ENCODE measurements at places on chromosomes 2 and 18. TPM values are rescaled to one million over a fixed set of nuclear protein-coding genes. Genes with fewer than 3 reads are reported as not detected.
A peak's percentile ranks its signal among the peaks of the same experiment; 100 is the strongest.

- no peaks in the 10 kb centered on the region for H3K36me3 ChIP-seq
- H3K4me3 ChIP-seq = no peak overlapping the region
- H3K27ac ChIP-seq = no peak overlapping the region
- peaks cover 4% of the 10 kb centered on the region for H3K27me3 ChIP-seq
- DNase-seq = no peak
- no peaks in the 10 kb centered on the region for H3K4me1 ChIP-seq
Measured at GRCh38 chr2:219634171-219634940, 6.9 kb downstream of the SLC4A3 start.

Gene ALPP
- not detected for total RNA-seq

DNA sequence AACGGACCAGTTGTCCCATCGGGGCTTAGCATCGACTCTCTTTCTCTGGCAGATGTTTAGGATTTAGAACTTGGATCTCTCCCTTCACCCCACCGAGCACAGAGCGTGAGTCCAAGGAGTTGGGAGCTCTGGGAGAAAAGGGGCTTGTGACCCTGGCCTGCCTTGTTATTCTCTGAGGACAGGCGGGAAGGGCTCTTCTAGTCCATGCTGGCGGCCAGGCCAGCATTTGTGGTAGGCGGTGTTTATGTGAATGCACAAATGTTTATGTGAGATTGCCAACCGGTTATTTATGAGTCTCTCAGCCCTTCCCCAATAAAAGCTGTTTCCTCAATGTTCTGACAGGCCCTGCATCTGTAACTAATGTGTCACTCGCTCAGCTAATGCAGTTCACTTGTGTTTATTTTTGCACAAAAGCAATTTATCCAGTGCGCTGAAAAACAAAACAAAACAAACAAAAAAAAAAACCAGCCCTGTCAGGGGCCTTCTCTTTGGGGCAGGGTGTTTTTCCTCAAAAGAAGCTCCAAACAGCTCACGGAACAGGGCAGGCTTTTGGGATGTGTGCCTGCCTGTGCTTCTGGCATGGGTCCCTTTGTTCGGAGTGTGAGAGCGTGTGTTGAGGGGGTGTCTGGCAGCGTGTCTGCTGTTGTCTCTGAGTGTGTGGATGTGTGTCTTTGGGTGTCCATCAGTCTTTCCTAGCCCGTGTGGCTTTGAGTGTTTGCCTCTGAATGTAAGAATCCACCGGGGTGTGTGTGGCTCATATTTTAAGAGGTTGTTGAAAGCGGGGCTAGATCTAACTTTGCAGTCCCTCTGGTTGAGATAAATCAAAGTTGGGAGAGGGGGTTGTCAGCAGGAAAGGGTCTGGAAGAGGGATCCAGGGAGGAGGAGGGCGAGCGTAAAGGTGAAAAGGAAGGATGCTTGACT lies 52.8 kb upstream of the HAAO start:
- H3K27ac ChIP-seq = no peak overlapping the region
- H3K27me3 ChIP-seq = no peaks in the 10 kb centered on the region
- H3K4me1 ChIP-seq = no peaks in the 10 kb centered on the region
- no peak for DNase-seq
- peaks cover 1% of the 10 kb centered on the region for H3K36me3 ChIP-seq

DNA sequence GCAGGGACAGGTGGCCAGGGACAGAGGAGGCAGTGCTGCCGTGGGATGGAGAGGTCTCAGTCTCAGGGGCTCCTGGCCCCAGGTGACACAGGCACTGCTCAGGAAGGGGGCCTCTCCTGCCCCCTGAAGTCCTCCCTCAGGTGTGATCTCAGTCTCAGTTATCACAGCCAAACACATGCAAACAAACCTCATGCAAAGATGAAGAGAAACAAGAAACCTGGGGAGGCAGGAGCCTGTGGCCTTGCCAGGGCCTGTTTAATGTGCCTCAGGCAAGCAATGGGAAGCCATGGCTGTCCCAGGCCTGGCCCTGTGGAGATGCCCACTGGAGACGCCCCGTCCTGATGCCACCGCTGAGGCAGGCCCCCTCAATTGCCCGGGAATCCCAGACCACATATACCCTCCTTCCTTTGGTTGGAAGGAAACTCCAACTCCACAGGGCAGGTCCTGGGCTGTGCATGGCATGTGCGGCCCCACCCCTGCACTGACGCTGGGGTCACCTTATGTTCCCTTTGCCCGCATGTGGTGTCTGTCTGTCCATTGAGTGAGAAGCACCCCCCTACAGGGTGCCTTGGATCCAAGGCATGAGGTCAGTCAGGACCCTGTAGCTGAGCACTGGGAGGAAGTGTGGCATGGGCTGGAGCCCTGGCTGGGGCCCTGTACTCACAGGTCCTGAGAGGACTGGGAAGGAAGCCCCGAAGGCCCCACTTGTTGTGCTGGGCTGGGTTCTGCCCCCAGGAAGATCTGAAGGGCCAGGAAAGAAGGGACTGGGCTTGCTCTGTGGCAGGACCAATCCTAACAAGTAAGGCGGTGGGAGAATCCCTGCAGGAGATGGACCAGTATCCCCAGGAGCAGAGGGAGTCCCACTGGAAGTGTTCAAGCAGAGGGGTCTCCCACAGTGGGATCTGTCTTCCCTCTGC lies 68.8 kb upstream of the RAB6C start:
- no peaks in the 10 kb centered on the region for H3K36me3 ChIP-seq
- H3K27ac ChIP-seq = no peak overlapping the region
- peaks cover 13% of the 10 kb centered on the region for H3K27me3 ChIP-seq
- DNase-seq = no peak

Gene MAP3K19
- not detected for total RNA-seq

Gene IKZF2
- 21.1 TPM for total RNA-seq

Gene ALLC
- total RNA-seq = not detected

Gene LOXL3
- not detected for total RNA-seq

GRCh38 chr2:228860601-228861285 lies 410.3 kb downstream of the PID1 start:
- DNase-seq = no peak
- no peak overlapping the region for H3K27ac ChIP-seq
- H3K4me3 ChIP-seq = no peak overlapping the region
- H3K36me3 ChIP-seq = no peaks in the 10 kb centered on the region
- no peaks in the 10 kb centered on the region for H3K27me3 ChIP-seq

Gene TMEM247
- total RNA-seq = not detected

DNA sequence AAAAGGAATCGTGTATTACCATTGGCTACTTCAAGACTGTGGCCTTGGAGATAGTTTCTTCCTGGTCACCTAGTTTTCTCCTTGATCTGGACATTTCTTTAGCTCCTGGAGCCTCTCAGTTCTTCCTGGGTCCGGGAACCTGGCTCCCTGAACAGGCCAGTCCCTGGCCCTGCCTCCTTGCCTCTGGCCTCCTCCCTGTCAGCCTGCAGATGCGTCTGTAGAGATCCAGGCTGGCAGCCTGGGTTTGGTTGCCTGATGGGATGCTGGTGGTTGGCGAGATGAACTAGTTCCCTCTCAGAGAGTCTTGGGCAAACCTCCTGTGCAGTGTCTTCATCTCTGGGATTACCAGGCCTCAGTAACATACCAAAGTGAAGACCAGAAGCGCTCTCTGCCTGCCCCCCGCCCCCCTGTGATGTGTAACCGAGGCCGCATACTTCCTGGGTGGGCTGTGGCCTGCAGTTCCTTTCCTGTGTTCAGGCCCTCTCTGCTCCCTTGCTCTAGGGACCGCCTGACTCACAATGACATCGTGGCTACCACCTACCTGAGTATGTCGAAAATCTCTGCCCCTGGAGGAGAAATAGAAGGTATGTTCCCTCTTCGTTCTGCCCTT lies 85.4 kb downstream of the DYSF start:
- H3K4me3 ChIP-seq = peak overlapping the region; percentile 77
- DNase-seq = no peak
- peaks cover 13% of the 10 kb centered on the region for H3K27me3 ChIP-seq
- H3K36me3 ChIP-seq = no peaks in the 10 kb centered on the region

Gene PLEKHM3
- 13.7 TPM for total RNA-seq

DNA sequence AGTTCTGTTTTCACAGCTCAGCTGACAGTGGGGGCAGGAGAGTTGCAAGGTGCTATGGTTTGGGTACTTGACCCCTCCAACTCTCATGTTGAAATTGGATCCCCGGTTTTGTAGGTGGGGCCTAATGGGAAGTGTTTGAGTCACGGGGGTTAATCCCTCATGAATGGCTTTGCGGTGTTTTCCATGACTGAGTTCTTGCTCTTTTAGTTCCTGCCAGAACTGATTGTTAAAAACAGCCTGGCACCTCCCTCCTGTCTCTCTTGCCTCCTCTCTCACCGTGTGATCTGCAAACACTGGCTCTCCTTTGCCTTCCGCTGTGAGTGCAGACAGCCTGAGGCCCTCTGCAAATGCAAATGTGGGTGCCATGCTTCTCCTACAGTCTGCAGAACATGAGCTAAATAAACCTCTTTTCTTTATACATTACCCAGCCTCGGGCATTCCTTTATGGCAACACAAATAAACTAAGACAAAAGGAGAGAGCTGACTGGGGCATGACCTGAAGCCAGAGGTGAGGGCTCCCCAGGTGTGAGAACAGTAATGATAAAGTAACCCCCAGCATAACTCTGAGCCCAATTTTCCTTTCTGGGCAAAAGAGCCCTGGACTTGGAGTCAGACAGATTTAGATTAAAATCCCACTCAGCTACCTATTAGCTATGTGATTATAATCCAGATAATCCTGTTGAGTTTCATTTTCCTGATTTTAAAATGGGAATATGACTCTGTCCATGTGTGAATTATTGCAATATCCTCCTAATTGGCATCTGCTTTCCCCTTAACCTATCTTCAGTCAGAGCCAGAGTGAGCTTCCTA lies 64.9 kb upstream of the CAPN13 start:
- H3K4me1 ChIP-seq = peaks cover under 1% of the 10 kb centered on the region
- H3K36me3 ChIP-seq = no peaks in the 10 kb centered on the region
- H3K27me3 ChIP-seq = peaks cover 4% of the 10 kb centered on the region
- H3K27ac ChIP-seq = no peak overlapping the region
- DNase-seq = no peak
- no peak overlapping the region for H3K4me3 ChIP-seq

All from naive thymus-derived CD8-positive, alpha-beta T cell (primary cell).